ENCODE measurements at places on chromosomes 2 and 18.
A peak's percentile ranks its signal among the peaks of the same experiment; 100 is the strongest.

- DNase-seq: no peak
Observed at GRCh38 chr2:162188451-162188850, 36.4 kb upstream of the GCG start.

- DNase-seq: peak; percentile 55
Observed at GRCh38 chr18:57561728-57562423, 24.6 kb downstream of the FECH start.

- DNase-seq: no peak
Observed at GRCh38 chr2:239024226-239024625, 176.3 kb downstream of the TWIST2 start.

DNA sequence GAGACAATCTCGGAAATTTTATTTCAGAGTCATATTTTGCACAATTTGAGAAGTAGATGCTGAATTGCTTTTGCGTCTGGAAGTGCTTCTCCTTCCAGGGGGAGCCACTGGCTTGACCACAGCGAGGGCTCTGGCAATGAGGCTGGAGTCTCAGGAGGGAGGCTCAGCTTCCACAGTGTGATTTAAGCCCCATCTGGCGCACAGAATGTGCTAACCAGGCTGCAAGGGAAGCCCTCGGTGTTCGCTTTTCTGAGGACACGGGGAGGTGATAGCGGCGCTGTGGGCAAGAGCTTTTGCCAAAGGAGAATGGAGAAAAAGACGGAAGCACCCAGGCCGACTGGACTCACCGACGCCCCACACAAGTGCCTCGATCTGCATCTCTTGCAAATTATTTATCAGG lies 52.4 kb downstream of the ADI1 start:
- no peak for DNase-seq

DNA sequence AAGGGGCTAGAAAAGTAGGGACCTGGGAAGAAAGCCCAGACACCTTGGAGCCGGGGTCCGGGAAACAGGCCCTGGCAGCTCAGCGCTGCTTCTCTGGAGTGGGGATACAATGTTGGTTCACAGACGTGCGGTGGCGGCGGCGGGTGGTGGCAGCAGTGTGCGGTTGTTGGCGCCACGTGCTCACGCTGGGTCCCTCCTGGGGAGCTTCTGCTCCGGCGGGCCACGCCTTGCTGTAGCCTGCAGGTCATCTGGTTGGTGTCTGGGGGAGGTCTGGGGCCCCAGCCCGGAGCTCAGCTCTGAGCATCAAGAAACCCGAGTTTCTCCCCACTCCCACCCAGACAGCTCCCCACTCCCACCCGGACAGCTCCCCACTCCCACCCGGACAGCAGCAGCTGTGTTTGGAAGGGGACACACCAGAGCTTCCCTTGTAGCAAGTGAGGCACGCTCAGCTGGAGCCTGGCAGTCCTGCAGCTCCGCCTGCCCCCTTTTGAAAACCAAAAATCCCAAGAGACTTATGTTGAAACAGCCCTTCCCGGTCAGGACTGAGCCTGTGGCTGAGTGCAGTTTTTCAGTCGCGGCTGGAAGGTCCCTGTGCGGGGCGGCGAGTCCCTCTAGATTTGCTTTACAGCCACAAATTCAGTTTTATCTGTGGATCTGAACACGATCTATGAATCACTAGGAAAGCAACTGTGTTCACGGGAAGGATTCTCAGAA lies 46.9 kb downstream of the NFATC1 start:
- no peak for DNase-seq

DNA sequence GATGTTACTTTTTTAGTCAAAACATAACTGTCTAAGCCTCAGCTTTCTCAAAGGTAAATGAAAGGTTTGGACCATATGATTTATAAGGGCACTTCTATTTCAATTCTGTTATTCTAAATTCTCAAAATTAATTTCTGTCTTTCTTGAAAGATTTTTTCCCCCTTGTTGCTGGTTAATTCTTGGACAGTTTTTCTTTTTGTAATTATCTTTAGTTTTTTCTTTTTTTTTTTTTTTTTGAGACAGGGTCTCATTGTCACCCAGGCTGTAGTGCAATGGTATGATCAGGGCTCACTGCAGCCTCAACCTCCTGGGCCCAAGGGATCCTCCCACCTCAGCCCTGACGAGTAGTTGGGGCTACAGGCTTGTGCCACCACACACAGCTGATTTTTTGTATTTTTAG lies 121.0 kb upstream of the MYO3B start:
- DNase-seq: no peak

GRCh38 chr18:42030586-42031182 lies 75.7 kb downstream of the PIK3C3 start:
- DNase-seq: no peak

GRCh38 chr2:223075301-223076270 lies 23.6 kb downstream of the KCNE4 start:
- DNase-seq: no peak

- DNase-seq: no peak
Observed at GRCh38 chr2:25184254-25184653, 15.9 kb upstream of the POMC start.

GRCh38 chr2:10613263-10613662 lies 76.5 kb downstream of the NOL10 start:
- no peak for DNase-seq

DNA sequence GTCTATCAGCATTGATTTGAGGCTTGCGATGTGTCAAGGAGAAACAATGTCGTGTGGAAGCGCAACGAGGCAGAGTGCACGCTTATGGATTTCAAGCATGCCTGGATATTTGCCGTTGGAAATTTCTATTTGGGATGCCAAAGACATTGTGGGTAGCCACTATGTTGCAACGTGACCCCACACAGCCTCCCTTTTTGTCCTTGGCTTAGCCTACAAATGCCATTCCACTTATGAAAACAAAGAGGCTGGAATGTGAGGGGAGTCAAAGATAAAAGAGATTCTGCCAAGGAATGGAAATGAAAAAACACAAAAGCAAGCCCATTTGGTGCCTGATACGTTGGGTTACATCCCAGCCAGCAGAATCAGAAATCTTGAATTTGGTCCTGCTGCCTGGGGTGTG lies 721.2 kb downstream of the GALR1 start:
- DNase-seq: no peak

DNA sequence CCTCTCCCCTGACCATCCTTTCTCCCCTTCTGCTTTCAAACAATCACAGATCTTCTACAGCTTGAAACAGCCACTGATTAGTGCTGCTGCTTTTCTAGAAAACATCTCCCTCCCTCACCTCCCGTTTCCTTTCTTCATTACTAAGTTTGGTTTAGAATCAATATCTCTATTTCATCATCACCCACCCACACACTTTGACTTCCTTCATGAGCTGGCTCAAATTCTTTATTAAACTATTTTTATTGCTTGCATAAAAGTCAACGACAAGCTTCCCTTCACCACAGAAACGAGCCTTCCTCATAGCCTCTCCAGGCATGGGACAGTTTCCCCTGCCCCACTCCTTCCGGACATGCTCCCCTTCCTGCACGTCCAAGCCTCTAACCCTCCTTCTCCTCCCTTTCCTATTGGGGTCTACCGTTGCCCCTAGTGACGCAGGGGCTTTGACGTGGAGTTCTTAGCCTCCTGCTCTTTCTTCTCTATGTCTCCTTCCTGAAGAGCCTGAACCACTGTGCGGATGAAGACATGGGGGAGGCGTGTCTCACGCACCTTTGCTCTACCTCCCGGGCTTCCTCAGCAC lies 172.0 kb downstream of the AFF3 start:
- DNase-seq: no peak

DNA sequence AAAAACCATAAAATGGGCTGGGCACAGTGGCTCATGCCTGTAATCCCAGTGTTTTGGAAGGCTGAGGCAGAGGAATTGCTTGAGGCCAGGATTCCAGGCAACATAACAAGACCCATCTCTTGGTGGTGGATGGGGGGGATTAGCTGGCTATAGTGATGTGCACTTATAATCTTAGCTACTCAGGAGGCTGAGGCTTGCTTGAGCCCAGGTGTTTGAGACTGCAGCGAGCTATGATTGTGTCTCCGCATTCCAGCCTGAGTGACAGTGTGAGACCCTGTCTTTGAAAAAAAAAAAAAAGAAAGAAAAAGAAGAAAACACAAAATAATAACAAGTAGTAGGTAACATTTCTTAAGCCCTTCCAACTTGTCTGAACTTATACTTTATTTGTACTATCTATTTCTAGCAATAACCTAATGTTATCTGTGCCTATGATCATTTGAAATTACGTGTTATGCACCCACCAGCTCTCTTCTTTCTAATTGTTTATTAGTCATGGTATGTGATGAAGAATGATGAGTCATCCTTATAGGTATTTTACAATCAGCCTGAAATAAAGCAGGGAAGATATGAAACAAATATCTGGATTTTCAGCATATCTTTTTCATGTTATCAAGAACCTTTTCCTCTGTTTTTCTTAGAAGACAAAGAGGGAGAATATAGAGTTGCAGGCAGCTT lies 129.3 kb upstream of the UNC80 start:
- DNase-seq: peak; percentile 3

DNA sequence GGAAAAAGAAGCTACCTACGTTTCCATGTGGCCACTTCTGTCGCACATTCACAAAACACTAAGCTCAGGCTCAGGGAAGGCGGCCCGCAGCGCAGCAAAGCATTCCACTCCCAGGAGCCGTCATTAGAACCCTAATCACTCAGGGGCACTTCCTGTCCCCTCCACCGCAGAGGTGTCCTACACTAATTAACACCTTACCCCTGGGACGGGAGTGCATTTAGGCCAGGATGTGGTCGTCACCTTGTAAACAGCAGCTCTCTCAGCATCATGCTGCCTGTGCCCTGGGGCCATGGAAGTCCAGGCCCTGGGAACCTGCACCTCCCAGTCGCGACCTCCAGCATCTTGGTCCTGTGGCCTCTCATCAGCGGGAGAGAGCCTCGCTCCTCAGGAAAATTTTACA lies 359.8 kb upstream of the SALL3 start:
- DNase-seq: no peak

- DNase-seq: no peak
Observed at GRCh38 chr2:867296-867695, 83.4 kb upstream of the SNTG2 start.

GRCh38 chr18:23012249-23012648 lies 79.1 kb downstream of the RBBP8 start:
- DNase-seq: no peak

DNA sequence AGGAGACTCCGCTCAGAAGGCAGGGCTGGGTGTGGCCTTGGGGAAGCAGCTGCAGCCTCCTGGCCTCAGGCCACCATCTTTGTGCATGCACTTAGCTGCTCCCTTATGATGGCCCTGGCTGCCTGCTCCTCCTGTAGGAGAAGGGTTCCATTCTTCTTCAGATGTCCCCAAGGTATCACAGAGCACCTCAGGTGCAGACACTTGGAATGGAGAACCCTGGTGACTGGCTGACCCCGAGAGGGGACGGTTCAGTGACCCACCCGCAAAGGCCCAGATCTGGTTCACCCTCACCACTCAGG lies 9.6 kb downstream of the GPAT2 start:
- DNase-seq: no peak

DNA sequence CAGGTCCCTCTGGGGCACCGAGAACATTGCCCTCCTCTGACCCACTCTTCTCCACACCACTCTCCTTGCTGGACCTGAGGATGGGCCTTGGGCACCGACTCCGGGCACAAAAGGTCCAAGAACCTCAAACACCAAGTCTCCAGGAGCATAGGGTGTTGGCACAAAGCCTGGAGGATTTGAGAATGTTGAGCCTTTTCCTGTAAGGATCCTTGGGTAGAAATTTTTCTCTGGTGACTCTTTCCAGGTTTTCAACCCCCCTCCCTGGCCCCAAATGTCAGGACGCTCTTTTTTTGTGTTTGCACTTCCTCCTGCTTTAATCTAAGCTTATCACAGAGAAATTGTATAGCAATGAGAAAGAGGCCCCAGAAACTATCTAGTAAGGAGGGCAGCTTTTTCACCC lies 9.2 kb downstream of the SPR start:
- no peak for DNase-seq

- DNase-seq: no peak
Observed at GRCh38 chr2:124778076-124778475, 753.0 kb downstream of the CNTNAP5 start.

DNA sequence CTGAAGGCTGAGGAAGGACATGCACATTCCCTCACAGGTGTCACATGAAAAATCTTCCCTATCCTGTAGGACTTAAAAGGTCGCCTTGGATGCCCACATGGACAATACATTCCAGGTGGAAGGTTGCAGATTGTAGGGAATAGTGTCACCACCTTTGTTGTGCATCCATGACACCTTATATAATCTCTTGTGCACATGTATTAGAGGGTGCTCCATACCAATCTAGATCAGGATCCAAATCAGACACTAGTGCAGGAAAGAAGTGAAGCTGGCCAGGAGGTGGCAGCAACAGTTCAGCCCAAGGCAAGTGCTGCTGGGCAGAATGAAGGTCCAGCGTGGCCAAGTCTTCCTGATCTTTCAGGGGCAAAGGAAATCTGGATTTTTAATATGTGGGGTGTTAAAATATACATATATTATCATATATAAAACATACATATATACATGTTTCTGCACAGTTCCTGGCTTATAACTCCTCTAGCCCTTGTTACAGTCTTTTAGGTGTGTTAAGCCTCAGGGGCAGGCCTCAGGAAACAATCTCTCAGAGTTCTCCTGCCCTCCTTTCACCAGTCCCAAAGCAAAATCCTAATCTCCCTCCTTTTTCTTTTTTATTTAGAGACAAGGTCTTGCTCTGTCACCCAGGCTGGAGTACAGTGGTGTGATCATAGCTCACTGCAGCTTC lies 16.6 kb downstream of the NIF3L1 start:
- DNase-seq: peak; percentile 43

- DNase-seq: no peak
Observed at GRCh38 chr18:62576845-62577512, 54.2 kb downstream of the ZCCHC2 start.

GRCh38 chr2:179768765-179769164 lies 92.6 kb downstream of the ZNF385B start:
- DNase-seq: peak; percentile 7

- DNase-seq: no peak
Observed at GRCh38 chr2:210562502-210563080, 6.2 kb downstream of the CPS1 start.

- DNase-seq: no peak
Observed at GRCh38 chr2:54610700-54611099, 112.8 kb upstream of the EML6 start.

- DNase-seq: no peak
Observed at GRCh38 chr2:172986040-172986439, 89.6 kb upstream of the MAP3K20 start.

GRCh38 chr2:192487636-192488035 lies 292.9 kb upstream of the TMEFF2 start:
- DNase-seq: no peak

DNA sequence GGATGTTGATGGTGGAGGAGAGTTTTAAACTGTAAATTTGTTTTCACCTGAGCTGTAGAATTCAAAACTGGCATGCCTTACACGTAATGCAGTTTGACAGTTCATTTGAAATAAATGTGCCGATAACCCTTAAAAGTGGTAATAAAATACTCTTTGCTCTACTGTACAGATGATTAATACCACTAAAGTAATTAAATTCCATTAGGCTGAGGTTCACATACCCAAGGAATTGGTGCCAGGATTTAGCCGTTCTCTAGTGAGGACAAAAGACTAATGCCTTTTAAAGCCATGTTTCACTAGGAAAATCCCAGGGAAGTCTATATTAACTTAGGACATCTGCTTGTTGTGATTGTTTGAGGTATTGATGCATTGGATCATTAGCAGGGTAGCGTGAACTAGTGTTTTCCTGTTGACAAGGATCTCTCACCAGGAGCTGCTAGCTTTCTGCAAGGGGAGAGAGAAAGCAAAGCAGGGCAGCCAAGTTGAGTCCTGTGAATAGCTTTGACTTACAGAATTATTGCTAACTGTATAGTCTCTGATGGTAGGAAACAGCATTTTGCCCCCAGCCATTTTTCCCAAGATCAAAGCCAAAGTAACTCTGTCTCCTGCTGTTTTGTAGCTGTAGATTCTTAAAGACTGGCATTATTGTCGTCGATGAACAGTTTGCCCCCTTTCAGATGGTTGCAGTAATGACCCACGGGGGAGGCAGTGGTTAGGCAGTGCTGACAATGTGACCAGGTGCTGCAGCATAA lies 280.9 kb upstream of the FANCL start:
- peak; percentile 35 for DNase-seq

All from kidney glomerular epithelial cell (primary cell).